ENCODE measurements at places on chromosomes 11 and 22. TPM values are rescaled to one million over a fixed set of nuclear protein-coding genes. Genes with fewer than 3 reads are reported as not detected.
A peak's percentile ranks its signal among the peaks of the same experiment; 100 is the strongest.

The TNNI2 gene
- total RNA-seq, result not detected

The STX5 gene
- total RNA-seq, result 45.7 TPM

The RAB30 gene
- 10.6 TPM for total RNA-seq

The NTM gene
- 25.9 TPM for total RNA-seq

The F2 gene
- not detected for total RNA-seq

- no peak for DNase-seq
Observed at GRCh38 chr11:120203626-120204025, 7.2 kb upstream of the OAF start.

DNA sequence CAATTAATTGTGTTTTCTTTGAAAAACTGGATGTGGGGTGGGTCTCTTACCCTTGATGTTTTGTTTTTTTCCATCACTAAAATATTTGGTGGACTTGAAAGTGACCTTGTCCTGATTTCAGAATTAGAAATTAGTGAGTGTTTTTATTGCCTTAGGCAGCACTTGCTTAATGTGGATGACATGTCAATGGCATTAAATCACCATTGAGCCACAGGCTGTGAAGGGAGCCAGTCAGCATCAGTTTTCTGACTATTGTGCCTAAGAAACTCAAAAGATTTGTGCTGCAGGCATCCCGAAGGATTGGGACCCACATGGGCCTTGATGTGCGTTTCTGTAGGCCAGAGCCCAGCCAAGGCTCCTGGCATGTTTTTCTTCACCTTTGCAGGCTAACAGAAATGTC is 53.8 kb downstream of the SWAP70 start:
- peak; percentile 6 for DNase-seq

- DNase-seq, result peak; percentile 85
Observed at GRCh38 chr22:27799827-27800249, 1.7 kb downstream of the MN1 start.

All from GM23248 (cell line).